NCI-H1092 (cell line): ENCODE measurements at places on chromosomes 5 and 9.

DNA sequence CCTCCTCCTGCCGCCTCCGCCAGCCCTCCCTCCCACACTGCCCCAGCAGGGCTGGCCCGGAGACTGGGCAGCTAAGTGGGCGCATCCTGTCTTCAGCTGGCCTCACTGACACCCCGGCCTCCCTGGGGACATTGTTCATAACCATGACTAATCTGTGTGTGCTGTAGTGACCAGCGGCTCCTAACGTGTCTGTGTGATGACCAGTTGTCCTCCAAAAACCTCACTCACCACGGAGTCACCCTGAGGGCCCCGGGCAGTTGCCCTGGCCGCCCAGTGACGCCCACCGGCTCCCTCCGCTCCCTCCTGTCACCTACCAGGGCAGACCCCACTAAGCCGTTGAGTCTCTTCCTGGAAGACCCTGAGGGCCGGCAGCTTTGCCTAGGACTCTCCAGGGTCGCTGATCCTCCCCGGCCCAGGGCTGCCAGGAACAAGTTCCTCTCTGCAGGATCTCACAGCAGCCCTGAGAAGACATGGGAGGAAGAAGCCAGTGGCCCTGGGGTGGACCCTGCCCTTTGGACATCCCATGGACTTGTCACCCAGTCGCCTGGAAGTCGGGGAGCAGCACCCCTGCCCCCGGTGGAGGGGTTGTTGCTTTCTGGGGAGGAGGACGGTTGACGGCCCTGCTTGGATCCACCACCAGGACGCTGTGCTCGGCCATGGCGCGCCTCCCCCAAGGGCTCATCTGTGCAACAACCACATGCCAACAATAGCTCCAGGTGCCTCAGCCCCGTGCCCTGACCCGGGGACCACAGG, 110.2 kb upstream of the LMX1B start:
- DNase-seq, result no peak

- DNase-seq, result no peak
Measured at GRCh38 chr5:168952196-168952595, 348.7 kb downstream of the SLIT3 start.

DNA sequence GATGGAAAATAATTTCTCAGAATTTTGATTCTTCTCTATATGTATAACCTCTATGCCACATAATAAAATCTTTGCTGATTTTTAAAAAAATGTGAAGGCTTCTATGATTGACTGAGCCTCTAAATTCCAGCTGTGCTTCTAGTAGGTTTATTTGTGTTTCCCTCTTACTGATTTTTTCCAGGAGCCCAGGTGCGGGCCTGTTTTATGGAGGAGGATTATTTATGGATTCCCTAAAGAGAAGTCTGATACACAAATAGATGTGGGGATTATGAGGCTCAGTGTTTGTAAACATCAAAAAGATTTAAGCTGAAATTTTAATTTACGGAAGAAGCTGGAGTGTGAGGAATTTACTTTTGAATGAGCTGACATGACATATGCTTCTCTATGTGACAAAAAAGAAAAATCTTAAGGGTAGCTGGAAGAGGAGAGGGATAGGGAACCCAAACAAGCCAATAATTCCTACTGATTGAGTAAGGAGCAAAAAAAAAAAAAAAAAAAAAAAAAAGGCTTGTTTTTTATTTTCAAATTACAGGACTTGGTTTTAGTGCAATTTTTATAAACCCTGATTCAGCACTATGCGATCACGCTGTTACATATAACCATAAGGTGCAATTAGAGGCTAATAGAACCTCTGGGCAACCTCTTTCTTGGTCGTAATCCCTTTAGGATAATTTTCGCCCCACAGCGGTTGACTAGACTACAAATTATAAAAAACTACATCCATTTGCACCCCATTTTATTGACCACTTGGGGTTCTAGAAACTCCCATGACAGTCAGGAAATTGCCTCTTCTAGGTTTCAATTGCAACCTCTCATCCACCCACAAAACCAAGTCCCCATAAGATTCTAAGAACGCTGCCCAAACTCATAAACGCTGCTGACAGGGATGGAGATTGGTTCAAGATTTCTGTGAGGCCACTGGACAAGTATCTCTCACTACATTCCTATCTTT, 44.4 kb upstream of the RAI14 start:
- DNase-seq, result no peak

DNA sequence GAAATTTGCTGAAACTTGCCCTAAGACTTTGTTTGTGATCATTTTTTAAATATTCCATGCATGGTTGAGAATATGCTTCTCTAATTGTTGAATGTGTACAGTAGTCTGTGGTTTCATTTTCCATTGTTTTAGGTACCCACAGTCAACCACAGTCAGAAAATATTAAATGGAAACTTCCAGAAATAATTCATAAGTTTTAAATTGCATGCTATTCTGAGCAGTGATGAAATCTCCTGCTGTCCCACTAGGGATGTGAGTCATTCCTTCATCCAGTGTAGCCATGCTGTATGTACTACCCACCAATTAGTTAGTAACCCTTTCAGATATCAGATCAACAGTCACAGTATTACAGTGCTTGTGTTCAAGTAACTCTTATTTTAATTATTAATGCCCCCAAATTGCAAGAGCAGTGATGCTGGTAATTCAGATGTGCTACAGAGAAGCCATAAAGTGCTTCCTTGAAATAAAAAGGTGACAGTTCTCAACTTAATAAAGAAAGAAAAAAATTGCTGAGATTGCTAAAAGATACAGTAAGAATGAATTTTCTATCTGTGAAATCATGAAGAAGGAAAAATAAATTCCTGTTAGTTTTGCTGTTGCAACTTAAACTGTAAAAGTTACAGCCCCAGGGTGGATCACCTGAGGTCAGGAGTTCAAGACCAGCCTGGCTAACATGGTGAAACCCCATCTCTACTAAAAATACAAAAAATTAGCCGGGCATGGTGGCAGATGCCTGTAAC, 79.9 kb upstream of the FBXL17 start:
- no peak for DNase-seq

DNA sequence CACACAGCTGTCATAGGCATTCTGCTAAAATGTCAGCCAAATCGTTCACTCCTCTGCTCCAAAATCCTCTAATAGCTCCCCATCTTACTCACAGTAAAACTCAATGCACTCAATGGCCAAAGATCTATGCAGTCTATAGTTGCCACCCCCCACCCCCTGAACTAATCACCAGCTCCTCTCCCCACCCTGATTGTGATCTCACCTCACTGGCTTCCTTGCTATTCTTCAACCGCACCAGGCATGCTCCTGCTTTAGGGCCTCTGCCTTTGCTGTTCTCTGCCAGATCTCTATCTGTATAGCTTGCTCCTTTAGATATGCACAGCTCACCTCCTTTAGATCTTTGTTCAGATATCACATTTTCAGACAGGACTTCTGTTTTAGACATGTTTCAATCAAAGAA, 33.2 kb upstream of the SNX2 start:
- no peak for DNase-seq

DNA sequence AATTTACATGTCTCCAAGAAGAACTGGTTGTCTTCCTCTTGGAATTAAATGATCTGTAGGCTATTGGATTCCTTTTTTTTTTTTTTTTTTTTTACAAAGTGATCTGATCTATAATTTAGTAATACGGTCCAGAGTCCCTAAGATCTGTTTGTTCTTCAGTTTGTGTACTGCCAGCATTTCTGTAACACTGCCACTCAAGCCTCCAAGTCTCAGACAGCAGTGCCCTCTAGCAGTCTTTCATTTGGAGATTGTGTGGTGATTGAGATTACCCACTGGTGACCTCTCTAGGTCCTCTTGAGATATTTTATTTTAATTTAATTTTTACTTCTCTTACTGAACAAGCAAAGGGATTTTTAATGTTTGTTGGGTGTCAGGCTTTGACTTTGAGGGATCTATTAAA, 40.8 kb downstream of the NDFIP1 start:
- no peak for DNase-seq
